ENCODE measurements at places on chromosomes 6 and 20.

DNA sequence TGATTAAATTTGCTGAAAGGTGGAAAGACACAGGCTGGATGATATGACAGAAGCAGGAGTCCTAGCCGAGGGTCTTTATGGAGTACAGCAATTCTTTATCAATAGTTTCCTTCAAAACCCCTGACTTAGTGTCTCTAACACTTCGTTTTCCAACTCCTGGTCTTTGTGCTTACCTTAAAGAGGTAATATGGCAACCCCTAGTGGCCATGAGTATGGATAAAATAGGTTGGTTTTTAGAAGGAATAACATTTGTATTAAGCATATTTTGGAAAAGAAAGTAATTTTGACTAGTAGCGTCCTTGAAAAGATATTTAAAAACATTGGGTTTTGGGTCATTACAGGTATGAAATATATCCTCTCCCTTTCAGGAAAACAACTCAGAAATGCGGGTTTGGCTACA is 51.9 kb downstream of the VGLL2 start:
- DNase-seq: peak; percentile 22

DNA sequence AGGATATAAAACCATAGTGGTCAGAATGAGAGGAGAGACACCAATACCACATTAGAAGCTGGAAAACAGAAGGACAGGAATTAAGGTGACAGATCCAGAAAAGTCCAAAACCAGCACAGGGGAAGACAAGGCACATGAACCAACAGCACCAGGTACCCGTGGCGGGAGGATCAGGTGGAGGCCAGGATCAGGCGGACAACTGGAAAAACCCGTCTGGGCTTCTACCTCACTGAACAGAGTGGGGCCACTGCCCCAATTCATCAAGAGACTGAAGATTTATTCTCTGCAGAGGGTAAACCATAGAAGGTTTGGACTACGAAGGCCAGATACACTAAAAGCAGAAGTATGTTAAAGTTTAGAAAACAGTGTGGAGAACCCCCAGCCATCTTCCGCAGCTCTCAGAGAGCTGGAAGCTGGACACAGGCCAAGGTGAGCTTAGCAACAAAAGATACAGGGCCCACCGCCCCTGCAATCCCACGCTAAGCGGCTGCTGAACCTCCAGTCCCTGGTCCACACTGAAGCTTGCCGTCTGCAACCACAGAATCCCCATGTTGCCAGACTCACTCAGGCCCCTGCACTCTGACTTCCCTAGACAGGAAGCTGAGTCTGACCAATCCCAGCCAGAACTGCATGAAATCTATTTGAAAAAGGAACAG is 29.9 kb downstream of the ABHD12 start:
- no peak for DNase-seq

- no peak for DNase-seq
These were observed 814 bp downstream of the TFAP2B start for GRCh38 chr6:50819466-50819903.

DNA sequence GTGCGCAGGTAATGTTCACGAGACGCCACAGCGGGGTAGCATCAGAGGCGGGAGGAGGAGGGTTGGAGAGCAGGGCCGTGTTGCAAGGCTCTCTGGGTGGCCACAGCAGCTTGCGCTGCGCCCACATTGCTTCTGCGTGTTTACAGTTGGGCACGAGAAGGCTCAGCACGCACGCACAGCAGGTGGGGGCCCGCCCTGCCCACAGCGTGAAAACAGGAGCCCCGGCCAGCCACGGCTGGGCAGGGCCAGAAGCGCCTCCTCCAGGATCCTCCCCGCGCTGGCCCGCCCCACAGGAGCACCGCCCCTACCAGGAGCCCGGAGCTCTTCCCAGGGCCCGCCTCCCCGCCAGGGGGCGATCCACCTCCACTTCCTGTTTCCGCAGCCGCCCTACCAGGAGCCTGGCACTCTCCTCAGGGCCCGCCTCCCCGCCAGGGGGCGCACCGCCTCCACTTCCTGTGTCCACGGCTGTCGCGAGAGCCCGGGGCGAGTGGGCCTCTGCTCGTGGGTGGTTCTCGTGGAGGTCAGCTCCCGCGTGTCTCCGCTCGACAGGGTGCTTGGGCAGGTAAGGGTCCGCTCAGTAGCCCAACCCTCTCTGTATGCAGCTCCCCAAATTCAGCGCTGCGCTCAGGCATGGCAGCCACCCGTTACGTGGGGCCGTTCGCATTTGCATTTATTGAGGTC is at the start of gene FAM50B:
Gene FAM50B, plus strand, starts transcription at position 449 of the 681 bp plus-strand sequence. CDS start 439 bp downstream, outside the sequence.
- peak; percentile 85 for DNase-seq

DNA sequence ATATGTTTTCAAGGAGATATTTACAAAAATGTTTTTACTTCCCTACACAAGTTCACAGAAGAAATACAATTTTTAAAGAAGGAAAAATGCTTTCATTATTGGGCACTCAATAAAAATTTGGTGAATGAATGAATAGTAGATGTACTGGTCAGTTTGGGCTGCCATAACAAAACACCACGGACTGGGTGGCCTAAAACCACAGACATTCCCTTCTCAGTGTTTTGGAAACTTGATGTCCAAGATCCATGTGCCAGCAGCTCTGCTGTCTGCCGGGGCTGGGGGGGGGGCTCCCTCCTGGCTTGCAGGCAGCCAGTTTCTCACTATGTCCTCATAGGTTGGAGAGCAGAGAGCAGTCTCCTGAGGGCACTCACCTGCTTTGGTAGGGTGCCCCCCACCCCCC is 62.0 kb downstream of the FAM120B start:
- no peak for DNase-seq
